ENCODE measurements at places on chromosomes 16 and 17.
A peak's percentile ranks its signal among the peaks of the same experiment; 100 is the strongest.

DNA sequence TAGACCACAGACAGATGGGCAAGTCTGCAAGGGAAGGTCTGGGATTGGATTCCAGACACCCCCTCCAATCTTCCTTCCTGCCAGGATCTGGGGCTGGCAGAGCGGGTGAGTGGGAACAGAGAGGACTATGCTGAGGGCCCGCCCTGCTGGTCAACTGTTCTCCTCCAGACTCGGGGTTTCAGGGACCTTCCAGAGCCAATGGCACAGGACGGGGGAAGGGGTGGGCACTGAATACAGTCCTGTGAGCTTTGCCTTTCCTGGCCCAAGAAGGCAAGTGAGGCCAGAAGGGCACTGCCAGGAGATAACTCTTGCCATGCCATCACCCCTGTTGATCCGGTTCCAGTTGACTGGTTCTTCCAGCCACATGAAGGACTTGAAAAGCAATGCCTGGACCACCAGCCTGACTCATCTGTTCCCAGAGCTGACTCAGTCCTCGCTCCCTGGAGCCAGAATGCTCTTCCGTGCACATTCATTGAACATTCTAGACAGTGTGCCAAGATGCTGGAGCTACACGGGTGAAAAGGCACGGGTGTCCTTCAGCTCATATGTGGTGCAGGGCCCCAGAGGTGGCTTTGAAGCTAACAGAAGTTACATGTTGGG is 533 bp upstream of the MEFV start:
- DNase-seq = no peak

DNA sequence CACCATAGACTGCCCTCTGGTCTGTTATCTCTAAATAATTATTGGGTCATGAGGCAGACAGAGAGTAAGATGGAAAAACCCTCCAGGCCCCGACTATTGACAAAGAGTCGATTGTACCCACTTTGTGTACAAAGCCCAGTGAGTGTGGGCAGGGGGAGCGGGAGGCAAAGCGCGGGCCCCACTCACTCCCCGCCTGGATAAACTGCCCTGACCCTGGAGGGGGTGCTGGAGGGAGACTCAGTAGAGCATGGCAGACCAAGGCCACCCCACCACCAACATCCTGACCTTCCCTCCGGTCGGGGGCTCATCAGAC is 11.2 kb upstream of the CPSF4L start:
- no peak for DNase-seq

DNA sequence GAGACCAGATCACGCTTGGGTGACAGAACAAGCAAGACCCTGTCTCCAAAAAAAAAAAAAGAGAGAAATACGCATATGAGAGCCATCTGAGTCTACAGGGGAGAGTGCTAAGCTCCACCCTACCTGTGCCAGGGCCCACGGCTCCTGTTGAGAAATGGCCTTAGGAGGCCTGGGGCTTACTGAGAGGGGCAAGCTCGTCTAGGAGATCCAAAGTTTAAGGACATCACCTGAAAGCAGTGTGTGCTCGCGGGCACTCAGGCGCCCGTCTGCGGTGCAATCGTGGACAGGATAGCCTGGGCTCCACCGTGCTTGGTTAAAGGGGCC is 14.5 kb upstream of the BAIAP2 start:
- DNase-seq = no peak

DNA sequence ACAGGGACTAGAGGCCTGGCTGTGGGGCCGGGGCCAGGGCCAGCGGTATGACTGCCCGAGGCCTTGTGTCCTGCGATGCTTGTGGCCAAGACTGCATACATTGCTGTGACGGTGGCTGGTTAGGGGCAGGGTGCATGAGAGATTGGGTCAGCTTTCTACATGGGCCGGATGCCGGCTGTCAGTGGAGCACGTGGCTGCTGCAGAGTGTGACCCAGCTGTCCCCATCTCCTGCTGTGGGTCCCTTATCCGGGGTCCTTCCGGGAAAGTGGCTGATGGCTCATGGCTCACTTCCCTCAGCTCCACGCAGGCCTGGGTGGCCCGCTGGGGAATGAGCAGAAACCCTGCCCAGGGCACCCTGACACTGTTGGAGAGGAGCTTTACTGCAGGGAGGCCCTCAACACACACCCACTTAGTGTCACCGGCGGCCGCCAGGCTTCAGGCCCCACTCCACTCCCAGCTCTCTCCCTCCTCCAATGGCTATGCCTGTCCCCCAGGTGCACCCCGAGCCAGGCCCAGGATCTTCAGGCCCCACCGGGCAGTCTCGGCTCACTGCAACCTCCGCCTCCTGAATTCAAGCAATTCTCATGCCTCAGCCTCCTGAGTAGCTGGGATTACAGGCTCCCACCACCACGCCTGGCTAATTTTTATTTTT is 808 bp upstream of the RGS11 start:
- DNase-seq = no peak

DNA sequence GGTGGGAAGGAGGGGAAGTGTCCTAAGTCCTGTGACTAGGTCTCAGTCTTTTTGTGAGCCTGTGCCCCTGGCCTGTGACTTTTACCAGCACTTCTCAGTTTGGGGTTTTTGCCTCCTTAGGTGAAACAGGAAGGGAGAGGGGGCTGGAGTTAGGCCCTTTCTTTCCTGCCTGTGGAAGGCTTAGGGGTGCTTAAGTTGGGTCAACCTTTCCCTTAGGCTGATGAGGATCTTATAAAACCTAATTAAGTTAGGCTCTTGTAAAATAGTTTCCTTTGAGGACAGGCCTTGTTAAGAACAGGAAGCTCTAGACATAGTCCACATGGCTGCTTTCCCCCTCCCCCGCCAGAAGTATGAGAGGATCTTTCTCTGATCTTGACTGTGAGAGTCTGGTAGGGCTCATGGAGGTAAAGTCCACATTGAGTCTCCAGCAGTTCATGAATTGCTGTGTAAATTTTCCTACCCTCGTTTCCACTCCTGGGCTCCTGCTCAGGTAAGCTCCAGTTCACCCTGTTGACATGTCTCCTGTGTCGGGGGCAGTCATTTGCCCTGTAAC is 17.0 kb upstream of the DNASE1 start:
- peak; percentile 20 for DNase-seq

DNA sequence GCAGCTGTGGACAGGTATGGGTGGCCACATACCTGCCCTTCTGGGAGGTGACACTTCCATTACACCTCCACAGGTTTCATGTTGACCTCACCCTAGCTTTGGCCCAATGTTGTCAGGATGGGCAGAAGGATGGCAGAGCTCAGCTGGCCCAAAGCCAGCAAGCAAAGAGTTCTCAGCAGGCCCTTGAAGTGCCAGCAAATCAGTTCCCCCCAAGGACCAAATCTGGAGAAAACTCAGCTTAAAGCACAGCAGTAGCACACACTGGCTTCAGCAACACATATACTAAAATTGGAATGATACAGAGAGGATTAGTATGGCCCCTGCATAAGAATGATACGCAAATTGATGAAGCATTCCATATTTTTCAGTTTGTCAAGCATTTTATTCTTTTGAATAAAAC is 13.4 kb downstream of the ARL4D start:
- DNase-seq = no peak

DNA sequence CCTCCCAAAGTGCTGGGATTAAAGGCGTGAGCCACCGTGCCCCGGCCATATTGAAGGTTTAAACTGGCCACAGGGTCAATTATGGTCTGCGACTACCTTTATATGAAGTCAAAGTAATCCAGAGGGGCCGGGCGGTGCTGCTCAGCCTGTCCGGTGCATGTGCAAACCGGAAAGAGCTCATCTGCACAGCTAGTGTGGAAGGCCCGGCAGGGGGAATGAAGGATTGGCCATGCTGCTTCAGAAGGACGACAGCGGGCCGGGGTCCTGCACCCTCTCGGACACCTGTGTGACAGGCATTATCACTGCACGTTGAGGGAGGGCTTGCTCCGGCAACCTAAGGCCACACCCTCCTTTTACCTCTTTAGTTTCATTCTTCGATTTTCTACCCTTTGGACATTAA is 23.6 kb downstream of the TMEM204 start:
- DNase-seq = no peak

- DNase-seq = peak; percentile 70
These were observed 7.3 kb downstream of the NT5C start for GRCh38 chr17:75124041-75124818.

DNA sequence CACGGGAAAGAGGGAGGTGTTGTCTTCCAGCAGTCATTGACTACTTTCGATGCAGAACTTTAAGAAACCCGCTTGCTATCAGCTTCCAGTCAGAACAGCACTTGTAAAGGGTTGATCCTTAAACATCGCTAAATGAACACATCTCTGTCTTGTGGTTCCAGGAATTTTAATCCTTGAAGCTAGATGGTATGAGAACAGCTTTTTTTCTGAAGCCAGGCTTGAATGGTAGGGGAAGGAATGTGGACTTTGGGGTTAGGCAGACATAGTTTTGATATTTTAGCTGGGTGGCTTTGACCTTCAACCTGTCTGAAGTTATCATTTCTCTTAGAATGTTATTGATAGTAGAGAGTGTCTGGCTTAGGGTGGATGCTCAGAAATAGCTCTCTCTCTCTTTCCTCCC is 81.1 kb downstream of the RGS9 start:
- no peak for DNase-seq

GRCh38 chr17:9140550-9141424 is 119.5 kb downstream of the NTN1 start:
- DNase-seq = no peak

DNA sequence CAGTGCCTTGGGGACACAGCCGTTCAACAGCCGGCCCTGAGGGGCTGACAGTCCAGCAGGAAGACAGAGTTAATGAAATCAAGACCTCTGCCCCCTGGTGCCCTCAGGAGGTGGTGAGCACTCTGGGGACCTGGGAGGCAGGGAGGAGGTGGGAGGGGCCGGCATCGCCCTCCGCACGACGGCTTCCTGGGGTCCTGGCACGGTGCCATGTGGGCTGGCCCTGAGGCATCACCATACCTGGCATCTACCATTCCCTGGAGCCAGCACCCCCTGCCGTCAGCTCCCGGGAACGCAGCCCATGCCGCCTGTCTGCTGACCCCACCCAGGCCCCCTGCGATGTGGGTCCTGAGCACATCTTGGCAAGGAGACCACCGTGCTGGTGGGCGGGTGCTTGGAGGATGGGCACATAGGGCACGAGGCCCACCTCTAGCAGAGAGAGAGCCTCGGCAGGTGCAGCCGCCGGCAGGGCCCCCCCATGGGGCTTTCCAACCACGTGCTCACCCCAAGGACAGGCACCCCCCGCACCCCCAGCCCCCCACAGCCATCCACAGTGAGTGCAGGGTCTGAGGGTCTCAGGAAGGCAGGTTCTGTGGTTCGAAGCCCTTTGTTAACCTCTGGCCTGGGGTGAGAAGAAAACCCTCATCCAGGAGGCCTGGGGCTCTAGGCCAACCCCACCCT is 52.5 kb downstream of the ZFPM1 start:
- peak; percentile 66 for DNase-seq

DNA sequence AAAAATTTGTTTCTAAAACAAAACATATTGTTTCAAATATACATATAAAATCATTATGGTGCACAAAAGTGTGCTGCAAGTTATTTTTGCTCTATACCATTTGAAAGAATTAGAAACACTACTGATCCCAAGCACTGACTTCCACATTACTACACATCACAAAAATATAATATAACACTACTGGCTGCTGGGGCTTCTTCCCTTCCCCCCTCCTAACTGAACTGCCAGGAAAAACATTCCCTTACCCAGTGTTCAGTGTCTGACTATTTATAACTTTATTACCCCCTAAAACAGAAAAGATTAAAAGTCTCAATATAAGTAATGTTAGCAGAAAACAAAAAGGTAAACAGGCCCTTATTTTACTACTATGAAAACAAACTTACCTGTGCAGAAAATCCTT is 36.9 kb downstream of the GPATCH8 start:
- DNase-seq = no peak

- no peak for DNase-seq
These were observed 158.6 kb upstream of the MYOCD start for GRCh38 chr17:12507026-12507595.

GRCh38 chr17:81060416-81060815 is 25.5 kb downstream of the BAIAP2 start:
- no peak for DNase-seq

DNA sequence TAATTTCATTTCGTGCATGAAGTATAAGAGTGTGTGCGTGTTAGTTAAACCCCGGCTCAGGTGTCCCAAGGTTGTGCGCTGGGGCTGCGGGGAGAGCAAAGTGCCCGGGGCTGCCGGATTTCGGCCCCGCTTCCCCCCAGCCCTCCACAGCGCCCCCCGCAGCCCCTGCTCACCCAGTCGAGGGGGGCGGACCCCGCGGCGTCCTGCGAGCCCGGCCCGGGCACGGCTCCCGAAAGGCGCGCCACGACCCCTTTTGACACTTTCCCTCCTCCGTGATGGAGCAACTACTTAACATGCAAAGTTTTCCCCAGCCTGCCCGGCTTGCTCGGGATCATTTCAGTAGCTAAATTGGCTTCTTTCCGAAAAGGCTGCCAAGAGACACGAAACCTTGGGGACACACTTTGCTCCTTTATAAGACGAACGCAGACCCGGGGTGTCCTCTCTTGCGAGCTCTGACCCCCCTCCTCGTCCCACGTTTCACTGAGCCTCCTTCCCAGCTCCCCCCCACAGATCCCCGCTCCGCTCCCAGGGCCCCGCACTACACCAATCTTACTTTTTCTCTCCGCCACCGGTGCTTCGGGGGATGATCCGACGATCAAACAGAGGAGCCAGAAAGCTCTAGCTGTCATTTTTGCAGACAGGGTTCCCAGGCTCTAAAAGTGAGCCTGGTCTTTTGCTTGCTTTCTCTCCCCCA is 552 bp downstream of the C17orf58 start:
- peak; percentile 15 for DNase-seq

- no peak for DNase-seq
These were observed 58.9 kb downstream of the NOS2 start for GRCh38 chr17:27741361-27741861.

GRCh38 chr17:68601565-68602288 is 560 bp upstream of the FAM20A start:
- no peak for DNase-seq

GRCh38 chr17:27825459-27825858 is 25.1 kb upstream of the NOS2 start:
- DNase-seq = no peak

- no peak for DNase-seq
These were observed 12.3 kb downstream of the CPNE2 start for GRCh38 chr16:57104706-57105105.

GRCh38 chr17:6402258-6402657 is 32.7 kb downstream of the AIPL1 start:
- DNase-seq = no peak

GRCh38 chr16:2070576-2071453 is 23.0 kb downstream of the TSC2 start:
- no peak for DNase-seq

GRCh38 chr16:56679818-56680217 is 2.5 kb upstream of the MT1X start:
- no peak for DNase-seq

- DNase-seq = no peak
These were observed 5.8 kb upstream of the MYADML2 start for GRCh38 chr17:81952792-81953228.

- DNase-seq = no peak
These were observed 35.0 kb downstream of the NECAB2 start for GRCh38 chr16:84003038-84003437.
